ENCODE measurements at places on chromosomes 7 and 10. TPM values are rescaled to one million over a fixed set of nuclear protein-coding genes. Genes with fewer than 3 reads are reported as not detected.

Gene PLCE1
- total RNA-seq, result not detected

- H3K4me3 ChIP-seq, result no peak overlapping the region
- H3K36me3 ChIP-seq, result no peaks in the 10 kb centered on the region
- DNase-seq, result no peak
- H3K27ac ChIP-seq, result no peak overlapping the region
- no peaks in the 10 kb centered on the region for H3K4me1 ChIP-seq
Measured at GRCh38 chr10:128443925-128444518, 317.8 kb upstream of the MKI67 start.

GRCh38 chr7:40516376-40516775 is 381.6 kb downstream of the SUGCT start:
- no peak for DNase-seq

GRCh38 chr10:75825235-75825634 is 393.8 kb downstream of the LRMDA start:
- H3K4me3 ChIP-seq, result no peak overlapping the region
- H3K4me1 ChIP-seq, result no peaks in the 10 kb centered on the region
- no peak for DNase-seq
- no peaks in the 10 kb centered on the region for H3K36me3 ChIP-seq
- H3K27me3 ChIP-seq, result peaks cover 3% of the 10 kb centered on the region

- no peaks in the 10 kb centered on the region for H3K27me3 ChIP-seq
- H3K4me3 ChIP-seq, result no peak overlapping the region
- peaks cover 2% of the 10 kb centered on the region for H3K4me1 ChIP-seq
- no peak overlapping the region for H3K27ac ChIP-seq
- DNase-seq, result no peak
- peaks cover 23% of the 10 kb centered on the region for H3K36me3 ChIP-seq
Measured at GRCh38 chr10:92559046-92559445, 14.8 kb downstream of the IDE start.

Gene INA
- not detected for total RNA-seq

Gene GIMAP2
- total RNA-seq, result 238 TPM

DNA sequence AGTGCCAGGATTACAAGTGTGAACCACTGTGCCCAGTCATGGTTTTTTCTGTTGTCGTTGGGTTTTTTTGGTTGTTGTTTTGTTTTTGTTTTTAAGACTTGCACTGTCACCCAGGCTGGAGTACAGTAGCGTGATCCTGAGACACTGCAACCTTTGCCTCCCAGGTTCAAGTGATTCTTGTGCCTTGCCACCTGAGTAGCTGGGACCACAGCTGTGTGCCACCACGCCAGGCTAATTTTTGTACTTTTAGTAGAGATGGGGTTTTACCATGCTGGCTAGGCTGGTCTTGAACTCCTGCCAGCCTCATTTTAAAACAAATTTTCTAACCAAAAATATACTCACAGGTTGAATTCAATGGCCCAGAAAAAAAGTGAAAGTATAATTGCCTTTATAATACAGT is 174.1 kb downstream of the AHR start:
- H3K4me1 ChIP-seq, result no peaks in the 10 kb centered on the region
- no peaks in the 10 kb centered on the region for H3K36me3 ChIP-seq
- H3K4me3 ChIP-seq, result no peak overlapping the region
- H3K27ac ChIP-seq, result no peak overlapping the region

DNA sequence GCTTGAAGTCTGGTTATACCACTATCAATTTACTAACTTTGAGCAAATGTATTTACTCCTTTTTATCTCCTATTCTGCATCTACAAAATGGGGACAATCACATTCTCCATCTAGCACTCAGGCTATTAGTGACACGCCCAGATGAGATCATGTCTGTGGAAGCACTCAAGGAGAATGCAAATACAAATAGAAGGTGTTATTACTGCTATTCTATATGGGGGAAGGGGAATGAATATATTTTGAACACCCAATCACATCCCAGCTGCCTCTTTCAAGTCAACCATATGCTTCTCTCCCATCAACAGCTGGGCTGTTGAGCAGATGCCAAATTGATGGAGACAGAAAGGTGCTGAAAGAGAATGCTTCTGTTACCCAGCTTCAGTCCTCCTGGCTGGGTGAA is 23.5 kb downstream of the SGMS1 start:
- peaks cover 8% of the 10 kb centered on the region for H3K36me3 ChIP-seq
- H3K27ac ChIP-seq, result no peak overlapping the region
- no peak overlapping the region for H3K4me3 ChIP-seq
- DNase-seq, result no peak
- H3K4me1 ChIP-seq, result peaks cover 68% of the 10 kb centered on the region
